ENCODE measurements at places on chromosomes 7 and 10.
A peak's percentile ranks its signal among the peaks of the same experiment; 100 is the strongest.

DNA sequence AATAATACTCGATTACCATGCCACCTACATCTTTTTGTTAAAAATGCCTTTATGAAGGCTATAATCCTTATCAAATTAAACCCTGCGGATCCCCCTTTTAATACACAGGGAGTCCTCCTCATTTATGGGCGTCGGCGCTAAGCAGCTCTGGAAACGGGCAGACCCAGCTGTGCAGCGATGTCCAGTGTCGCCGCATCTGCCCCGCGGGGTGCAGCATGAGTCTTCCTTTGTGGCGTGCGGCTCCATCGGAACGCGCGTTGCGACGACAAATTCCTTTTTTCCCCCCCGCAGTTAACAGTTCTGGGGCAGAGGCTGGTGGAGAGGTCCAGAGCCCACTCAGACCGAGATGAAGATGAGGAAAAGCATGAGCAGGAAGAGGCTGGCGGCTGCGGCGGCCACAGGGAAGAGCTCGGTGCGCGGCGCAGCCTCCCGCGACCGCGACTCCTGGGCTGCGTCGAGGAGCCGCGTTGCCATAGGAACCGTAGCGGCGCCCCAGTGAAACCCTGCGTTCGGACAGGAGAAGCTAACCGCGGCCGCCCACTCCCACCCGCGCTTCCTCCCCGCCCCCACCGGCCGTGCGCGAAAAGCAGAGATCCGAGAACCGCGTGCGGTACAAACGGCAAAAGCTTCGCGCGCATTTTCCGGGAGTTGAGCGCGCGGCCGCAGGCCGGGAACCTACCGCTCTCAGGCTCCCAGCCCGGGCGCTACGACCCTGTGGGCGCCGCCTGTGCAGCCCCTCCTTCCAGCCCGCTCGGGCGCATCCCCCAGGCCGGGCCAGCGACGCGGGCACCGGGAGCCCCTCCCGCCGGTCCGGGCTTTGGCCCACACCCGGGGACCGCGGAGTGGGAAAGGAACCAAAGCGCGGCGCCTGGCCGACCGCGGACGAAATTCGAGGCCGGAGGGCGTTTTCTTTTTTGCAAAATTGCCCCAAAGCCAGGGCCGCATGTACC is 130.6 kb downstream of the SPAG6 start:
- peak; percentile 18 for DNase-seq

GRCh38 chr10:122113161-122113944 is 124.4 kb downstream of the TACC2 start:
- DNase-seq = no peak

- no peak for DNase-seq
Measured at GRCh38 chr10:73889014-73889413, 14.7 kb upstream of the CAMK2G start.

- no peak for DNase-seq
Measured at GRCh38 chr10:99595770-99596465, 24.3 kb downstream of the SLC25A28 start.

GRCh38 chr7:33874943-33875342 is 30.4 kb upstream of the BMPER start:
- DNase-seq = no peak

- DNase-seq = no peak
Measured at GRCh38 chr10:9069136-9069535, 1014.6 kb downstream of the GATA3 start.

- DNase-seq = no peak
Measured at GRCh38 chr7:77458786-77459185, 42.6 kb upstream of the GSAP start.

GRCh38 chr10:6393168-6393567 is 186.9 kb downstream of the PRKCQ start:
- DNase-seq = no peak

DNA sequence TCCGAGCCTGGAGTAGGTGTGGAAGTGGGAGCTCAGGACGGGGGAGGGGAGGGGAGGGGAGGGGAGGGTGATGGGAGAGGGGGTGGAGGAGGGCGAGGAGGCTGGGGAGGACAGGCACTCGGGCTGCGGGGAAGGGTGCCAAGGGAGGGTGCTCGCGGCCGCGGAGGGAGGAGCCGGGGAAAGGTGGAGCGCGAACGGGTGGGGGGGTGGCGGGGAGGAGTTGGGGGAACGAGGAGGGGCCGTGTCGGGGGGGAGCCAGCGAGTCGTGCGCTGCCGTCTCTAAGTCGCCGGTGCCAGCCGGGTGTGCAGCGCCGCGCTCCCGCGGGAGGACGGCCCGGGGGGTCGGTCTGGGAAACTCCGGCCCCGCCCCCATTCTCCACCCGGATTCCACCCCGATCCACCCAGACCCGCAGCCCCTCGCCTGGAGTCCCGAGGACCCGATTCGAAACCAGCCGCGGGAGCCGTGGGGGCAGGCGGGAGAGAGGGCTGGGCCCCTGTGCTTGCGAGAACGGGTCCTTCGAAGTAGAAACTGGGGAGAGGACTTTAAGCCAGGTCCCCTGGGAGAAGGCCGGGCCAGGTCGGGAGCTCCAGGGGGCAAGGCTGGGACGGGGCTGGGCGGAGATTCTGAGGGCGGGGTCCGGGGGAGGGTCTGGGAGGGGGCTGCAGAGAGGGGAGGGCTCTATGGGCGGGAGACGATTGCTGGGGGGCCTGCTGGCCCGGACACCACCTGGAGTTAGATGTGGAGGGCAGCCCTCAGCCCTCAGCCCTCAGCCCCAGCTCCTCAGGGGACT is at the start of gene ZNF467:
Gene ZNF467 (minus strand): TSS at position 143 of the 791 bp plus-strand sequence. CDS start 2,556 bp downstream, outside the sequence.
- peak; percentile 29 for DNase-seq

DNA sequence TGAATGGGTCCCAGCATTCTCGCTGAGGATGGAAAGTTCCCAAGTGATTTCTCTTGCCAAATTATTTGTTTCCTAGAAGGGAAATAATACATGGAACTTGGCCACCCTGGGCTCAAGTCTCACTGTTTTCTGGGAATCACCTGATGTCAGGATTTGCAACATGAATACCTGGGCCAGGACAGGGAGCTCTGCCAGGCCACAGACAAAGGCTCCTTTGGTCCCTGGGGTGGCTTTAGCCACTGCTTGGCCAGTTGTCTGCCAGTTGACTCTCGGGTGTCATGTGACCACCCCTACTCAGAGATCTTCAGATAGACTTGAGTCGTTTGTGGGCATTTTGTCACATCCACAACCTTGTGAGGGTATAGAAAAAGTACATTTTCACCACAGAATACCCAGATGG is 258.0 kb upstream of the HABP2 start:
- DNase-seq = no peak

GRCh38 chr7:111196655-111197054 is 105.7 kb downstream of the LRRN3 start:
- DNase-seq = no peak

- DNase-seq = no peak
Measured at GRCh38 chr10:18738835-18739234, 79.6 kb downstream of the ARL5B start.

DNA sequence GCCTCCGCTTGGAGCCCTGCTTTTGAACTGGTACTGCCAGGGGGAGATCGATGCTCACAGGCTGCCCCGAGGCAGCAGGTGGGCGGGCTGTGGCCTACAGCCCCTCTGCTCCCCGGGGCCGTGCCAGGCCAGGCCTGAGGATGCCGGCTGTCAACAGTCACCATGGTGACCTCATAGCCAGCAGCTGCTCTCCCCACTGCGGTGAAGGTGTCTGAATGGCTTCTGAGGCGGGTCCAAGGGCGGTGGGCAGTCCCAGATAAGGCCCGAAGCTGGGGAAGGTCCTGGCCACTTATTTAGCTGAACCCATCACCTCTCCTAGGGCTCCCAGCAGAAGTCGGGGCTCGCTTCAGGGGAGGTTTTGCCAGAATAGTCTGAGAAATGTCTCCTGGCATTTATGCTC is 179.3 kb downstream of the ARHGAP12 start:
- no peak for DNase-seq

GRCh38 chr7:20365486-20365885 is 34.8 kb downstream of the ITGB8 start:
- no peak for DNase-seq

GRCh38 chr10:63697956-63698786 is 177.0 kb downstream of the REEP3 start:
- DNase-seq = no peak

- no peak for DNase-seq
Measured at GRCh38 chr7:75809396-75809795, 4.2 kb downstream of the CCL24 start.

- no peak for DNase-seq
Measured at GRCh38 chr10:71211053-71211452, 1.3 kb upstream of the UNC5B start.

DNA sequence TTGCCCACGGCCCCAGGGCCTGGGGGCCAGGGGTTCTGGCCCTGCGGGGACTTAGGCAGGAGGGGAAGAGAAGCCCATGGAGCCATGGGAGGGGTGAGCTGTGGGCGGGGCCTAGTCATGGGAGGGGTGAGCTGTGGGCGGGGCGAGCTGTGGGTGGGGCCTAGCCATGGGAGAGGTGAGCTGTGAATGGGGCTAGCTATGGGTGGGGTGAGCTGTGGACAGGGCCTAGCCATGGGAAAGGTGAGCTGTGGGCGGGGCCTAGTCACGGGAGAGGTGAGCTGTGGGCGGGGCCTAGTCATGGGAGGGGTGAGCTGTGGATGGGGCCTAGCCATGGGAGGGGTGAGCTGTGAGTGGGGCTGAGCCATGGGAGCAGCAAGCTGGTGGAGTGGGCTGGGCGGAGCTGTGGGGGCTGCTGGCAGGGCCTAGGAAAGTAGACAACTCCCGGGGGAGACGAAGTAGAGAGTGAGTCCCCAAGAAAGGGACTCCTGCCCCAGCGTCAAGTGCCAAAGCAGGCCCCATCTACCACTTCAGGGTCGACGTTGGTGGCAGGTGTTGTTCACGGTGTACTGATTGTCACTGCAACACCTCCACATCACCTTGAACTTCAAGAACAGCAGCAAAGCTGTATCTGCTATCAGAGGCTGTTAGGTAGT is 19.2 kb upstream of the TTYH3 start:
- DNase-seq = no peak

GRCh38 chr7:121391686-121392085 is 4.4 kb downstream of the FAM3C start:
- no peak for DNase-seq

GRCh38 chr7:4170997-4171786 is 510.9 kb upstream of the FOXK1 start:
- DNase-seq = no peak

DNA sequence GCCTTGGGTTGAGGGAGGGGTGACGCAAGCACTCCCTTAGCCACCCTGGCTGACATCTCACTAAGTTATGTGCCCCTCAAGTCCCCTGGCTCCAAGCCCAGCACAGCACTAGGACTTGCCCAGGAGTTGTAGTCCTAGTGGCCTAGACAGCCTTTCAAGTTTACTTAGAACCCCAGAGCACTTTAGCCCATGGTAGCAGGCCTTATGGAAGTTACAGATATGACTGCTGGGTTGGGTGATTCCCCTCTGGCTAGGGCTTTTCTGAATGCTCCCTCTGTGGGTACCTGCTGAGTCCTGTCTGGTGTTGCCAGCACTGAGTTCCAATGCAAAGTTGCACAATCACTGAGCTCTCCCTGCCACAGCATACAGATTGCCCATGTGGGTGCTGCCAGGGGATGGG is 83.2 kb downstream of the AHCYL2 start:
- no peak for DNase-seq

- no peak for DNase-seq
Measured at GRCh38 chr7:47739301-47739875, 157.5 kb upstream of the TNS3 start.

GRCh38 chr10:111035542-111035941 is 41.3 kb upstream of the ADRA2A start:
- DNase-seq = no peak

GRCh38 chr10:14003517-14004184 is 327.1 kb downstream of the FRMD4A start:
- no peak for DNase-seq

DNA sequence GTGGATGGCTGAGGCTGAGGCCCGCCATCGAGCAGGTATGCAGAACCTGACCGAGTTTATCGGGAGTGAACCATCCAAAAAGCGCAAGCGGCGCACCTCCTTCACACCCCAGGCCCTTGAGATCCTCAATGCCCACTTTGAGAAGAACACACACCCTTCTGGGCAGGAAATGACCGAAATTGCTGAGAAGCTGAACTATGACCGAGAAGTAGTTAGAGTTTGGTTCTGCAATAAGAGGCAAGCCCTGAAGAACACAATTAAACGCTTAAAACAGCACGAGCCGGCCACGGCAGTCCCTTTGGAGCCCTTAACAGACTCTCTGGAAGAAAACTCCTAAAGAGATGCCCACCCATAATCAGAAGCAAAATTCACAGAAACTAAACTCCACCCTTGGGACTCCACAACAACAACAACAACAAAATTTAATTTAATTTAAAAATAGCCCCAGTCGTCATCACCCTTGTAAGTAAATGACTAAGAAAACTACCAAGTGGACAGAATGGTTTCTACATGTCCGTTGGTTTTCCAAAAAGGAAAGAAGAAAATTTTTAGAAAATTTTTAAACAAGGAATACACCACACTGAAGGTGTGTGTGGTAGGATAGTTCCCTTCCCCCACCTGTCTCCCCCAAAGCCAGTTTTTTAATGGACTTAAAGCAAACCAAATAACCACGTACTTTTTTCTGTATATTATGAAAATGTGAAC is 101.7 kb upstream of the YAE1 start:
- no peak for DNase-seq

All from stimulated activated CD4-positive, alpha-beta T cell treated with anti-CD3 and anti-CD28 coated beads, Interleukin-12 subunit alpha, Interleukin-12 subunit beta, amount 100 ng/mL, for 4 hours (primary cell).